Fibroblast of lung (primary cell): ENCODE measurements at places on chromosomes 6 and 20. TPM values are rescaled to one million over a fixed set of nuclear protein-coding genes. Genes with fewer than 3 reads are reported as not detected.

DNA sequence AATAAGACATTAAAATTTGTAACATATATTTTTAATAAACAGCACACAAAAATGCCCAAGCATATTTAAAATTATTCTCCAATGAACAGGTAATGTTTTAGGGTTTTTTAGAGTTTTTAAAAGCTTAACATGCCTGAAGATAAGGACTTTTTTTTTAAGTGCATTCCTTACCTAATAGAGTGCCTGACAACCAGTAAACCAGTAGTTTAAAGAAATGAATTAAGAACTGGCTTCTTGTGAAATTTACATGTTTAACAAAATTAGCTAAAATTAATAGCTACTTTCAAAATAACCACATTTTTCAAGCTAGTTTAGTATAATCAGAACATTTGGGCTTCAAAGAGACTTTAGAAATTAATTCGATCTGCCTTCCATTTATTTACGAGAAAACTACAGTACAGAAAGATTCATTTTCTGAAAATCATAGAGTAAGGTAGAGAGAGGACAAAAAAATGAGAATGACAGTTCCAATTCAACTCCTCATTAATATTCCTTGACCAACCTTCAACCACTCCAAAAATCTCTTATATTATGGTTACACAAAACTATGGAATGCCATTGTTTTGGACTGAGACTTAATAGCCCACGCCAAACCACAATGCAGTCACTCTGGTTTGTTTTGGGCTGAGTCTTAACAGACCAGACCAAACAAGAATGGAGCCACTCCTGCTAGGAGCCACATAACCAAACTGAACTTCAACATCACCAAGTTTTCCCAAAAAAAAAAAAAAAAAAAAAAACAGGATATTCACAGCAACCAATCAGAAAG lies 5.7 kb upstream of the PLN start:
- peak; percentile 43 for DNase-seq

DNA sequence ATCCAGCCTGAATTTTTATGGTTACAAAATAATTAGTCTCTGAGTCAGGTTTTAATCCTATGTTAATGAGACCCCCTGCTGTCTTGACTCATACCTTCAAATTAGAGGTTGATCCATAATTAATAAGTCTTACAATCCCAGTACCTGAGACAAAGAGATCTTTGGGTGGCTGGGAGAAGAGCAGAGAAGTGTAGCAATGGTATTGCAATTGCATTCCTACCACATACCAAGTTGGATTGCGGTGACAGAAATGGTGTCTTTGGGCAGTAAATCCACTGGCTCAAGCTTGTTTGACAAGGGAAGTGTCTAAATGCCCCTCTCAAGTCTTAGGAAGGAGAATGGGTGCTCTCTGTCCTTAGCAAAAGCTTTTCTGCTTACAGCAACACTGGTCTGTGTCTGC lies 150.4 kb downstream of the BTBD3 start:
- DNase-seq, result peak; percentile 40

GRCh38 chr6:9623985-9624384 lies 790.9 kb downstream of the TFAP2A start:
- DNase-seq, result peak; percentile 86

- no peak for DNase-seq
Measured at GRCh38 chr20:58808271-58809046, 42.2 kb downstream of the GNAS-AS1 start.

- DNase-seq, result no peak
Measured at GRCh38 chr20:37075932-37076685, 19.7 kb downstream of the RBL1 start.

GRCh38 chr20:32697608-32698007 lies 23.9 kb upstream of the C20orf203 start:
- no peak for DNase-seq

- peak; percentile 14 for DNase-seq
Measured at GRCh38 chr20:35663516-35664465, 909 bp downstream of the CPNE1 start.

- DNase-seq, result peak; percentile 81
Measured at GRCh38 chr20:1900321-1900801, 5.2 kb downstream of the SIRPA start.

Gene ELMO2
- 36.2 and 43.8 TPM in 2 replicates for total RNA-seq

Gene HLA-G
- total RNA-seq, result not detected in 2 replicates

Gene PTCHD4
- total RNA-seq, result 4.4 and 5.8 TPM in 2 replicates
